CD14-positive monocyte (primary cell): ENCODE measurements at places on chromosomes 11 and 22.

- DNase-seq, result no peak
Observed at GRCh38 chr11:134260503-134260902, 7.1 kb downstream of the ACAD8 start.

DNA sequence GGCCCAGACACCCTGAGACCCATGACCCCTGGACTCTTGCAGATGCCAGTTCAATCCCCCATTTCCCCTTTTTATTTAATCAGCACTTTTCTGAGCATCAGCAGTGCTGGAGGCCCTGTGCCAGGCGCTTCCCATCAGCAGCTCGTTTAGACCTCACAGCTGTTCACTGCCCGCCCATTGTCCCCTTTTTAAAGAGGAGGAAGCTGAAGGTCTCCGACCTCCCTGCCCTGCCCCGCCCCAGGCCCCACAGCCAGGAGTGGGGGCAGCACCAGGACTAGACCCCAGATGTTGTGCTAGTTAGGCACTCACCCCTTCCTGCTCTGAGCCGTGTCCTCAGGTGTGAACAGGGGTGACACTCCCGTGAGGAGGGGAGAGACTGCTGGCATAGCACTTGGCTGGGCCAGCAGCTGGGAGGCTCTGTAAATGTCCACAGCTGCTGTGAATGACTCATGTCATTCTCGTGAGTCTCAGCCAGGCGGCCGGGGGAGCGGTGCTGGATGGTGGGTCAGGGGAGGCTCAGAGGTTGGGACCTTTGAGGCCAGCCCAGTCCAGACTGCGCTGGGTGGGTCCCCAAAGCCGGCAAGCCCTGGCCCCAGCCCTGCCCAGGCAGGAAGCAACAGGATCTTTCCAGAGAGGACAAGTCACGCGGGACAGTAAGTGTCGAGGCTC is 19.9 kb downstream of the EMID1 start:
- DNase-seq, result no peak

DNA sequence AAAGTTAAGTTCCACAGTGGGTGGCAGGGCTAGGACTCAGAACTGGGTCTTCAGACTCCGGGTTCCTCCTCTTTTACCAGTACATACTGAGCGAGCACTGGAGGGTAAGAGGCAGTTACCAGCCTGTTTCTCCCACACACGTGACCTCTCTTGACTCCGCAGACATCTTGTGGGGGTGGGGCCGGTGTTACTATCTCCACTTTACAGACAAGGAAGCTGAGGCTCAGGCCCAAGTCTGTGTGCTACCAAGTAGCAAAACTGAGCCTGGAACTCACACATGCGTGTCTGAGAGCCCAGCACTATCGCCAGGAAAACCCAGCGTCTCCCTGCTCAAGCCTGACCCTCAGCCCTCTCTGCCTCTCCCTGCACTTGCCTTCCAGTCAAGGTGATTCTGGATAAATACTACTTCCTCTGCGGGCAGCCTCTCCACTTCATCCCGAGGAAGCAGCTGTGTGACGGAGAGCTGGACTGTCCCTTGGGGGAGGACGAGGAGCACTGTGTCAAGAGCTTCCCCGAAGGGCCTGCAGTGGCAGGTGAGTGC is 16.0 kb upstream of the SMIM35 start:
- DNase-seq, result no peak

DNA sequence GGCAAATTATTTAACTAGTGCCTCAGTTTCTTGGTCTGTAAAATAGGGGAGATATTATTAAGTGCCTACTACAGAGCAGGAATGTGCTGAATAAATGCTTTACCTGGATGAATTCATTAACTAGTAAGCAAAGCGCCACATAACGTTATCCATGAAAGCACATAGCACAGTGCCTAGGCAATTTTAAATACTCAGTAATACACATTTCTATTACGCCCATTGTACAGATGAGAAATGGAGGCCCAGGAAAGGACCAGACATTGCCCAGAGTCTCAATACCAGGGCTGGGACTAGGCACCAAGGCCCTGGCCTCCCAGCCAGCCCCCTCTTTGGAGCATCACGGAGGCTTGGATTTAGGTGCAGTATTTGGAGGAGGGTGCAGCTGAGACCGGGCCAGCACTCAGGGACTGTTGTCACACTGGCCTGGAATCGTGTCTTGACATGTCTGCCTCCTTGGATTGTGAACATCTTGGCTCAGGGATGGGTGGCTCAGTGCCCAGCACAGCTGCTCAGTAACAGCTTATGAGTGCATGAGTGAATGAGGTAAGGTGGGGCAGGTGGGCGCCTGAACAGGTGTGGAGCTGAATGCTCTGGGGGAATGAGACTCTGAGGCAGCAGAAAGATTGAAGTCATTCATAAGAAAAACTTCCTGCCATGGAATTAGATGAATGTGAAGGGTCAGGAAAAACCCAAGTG is 42.1 kb upstream of the TPBGL start:
- DNase-seq, result no peak

DNA sequence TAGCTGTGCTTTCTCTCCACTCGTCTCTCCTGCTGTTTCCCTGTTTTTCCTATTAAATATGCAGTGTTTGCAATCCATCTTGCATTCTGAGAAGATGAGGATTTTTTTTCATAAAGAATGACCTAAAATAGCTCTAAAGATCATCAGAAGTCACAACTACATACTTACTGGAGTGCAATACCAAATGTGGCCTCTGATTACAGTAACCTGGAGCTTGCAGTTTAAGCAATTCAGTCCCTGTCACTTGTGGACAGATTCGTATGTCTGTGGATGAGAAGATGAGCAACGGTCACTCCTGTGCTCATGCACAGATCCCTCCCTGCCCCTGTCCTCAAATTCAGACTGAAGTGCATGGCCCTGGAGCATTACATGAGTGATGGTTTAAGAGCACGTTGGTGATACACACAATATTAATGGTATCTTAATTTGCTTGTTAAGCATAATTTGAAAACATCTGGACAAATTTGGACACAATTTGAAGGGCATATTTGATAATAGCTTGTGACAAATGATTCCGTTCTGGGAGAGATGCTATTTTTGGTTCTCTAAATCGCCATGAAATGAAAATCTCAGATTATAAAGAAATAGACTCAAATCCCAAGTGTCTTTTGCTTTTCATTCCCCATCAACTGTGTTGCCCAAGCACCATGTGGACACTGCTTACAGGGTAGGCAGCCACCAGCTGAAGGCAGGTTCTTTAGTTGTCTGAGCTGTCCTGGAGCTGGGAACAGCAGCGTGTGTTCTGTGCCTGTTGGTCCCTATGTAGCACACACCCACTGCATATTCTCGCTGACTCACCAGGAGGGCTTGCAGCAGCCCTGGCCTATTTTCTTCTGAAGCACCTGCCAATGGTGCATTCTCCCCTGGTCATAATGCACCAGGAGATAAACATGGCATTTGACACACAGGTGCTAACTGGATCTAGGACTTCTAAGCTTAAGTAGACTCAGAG is 32.6 kb upstream of the PRAME start:
- no peak for DNase-seq

- DNase-seq, result peak; percentile 70
Observed at GRCh38 chr11:47950396-47950795, 30.0 kb upstream of the PTPRJ start.

DNA sequence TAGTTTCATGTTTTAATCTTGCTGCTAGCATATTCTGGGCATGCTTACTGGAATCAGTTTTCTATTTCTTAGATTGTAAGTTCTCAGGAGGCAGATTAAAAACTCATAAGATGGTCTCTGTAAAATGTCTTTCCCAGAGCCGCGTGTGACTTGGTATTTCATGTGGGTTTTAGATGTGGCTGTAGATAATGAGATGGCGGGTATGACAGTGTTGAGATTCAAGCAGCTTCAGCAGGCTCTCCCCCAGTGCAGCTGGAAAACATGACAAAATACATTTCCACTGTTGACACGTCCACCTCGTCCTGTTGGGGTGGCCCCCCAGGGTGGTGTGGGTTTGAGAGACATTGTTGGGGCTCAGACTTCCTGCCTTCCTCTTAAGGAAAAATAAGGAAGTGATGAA is 106.8 kb downstream of the KIRREL3 start:
- no peak for DNase-seq

DNA sequence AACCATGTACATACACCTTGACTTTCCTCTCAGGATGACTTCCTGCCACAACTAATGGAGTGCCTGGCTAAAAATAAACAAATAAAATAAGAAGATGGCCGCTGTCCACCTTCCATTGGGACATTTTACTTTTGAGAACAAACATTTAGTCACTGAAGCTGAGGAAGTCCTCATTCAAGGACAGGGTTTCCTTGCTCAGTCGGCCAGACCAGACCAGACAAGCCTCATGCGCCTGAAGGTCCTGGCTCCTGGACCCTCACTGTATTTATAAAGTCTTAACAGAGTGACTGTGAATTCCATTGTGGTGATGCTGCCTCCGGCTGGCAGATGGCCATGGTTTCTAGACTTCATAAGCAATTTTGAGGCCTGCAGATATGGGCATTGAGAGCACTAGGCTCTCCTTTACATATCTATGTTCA is 114.5 kb downstream of the MAML2 start:
- DNase-seq, result no peak
